ENCODE measurements at places on chromosomes 2 and 18.

GRCh38 chr2:161063946-161064306 lies 96.3 kb upstream of the TANK start:
- DNase-seq: no peak

DNA sequence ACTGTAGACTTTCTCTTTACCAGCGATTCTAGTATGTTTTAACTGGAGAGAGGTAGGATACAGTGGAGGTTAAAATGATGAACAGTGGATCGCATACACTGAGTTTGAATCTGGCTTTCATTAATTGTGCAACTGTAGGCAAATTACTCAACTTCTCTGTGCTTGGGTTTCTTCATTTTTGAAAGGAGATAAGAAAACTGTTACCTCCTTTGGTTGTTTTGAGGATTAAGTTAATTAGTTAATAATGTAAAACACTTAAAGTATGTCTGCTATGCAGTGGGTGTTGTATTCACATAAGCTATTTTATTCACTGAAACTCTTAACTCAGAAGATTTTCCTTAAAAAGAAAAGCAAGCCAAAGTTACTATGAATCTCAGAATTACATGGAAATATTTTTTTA lies 111.8 kb upstream of the CYP20A1 start:
- DNase-seq: no peak

DNA sequence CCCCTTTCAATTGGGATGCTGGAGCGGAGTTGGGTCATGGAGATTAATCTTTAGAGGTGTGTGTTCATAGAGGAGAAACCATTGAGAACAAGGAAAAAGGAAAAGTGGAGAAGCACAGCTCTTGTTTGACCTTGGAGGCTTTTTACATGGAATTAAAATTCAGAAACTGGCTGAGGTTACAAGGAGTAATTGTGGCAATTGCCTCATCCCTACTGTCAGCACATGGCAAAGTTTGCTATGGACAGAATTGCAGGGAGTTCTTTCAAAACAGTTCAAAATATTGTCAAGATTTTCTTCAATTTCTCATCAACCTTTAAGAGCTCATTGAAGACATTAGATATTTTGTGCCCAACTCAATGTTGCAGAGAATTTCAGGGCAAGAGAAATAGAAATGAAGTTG lies 232.7 kb downstream of the SLC8A1 start:
- DNase-seq: no peak

DNA sequence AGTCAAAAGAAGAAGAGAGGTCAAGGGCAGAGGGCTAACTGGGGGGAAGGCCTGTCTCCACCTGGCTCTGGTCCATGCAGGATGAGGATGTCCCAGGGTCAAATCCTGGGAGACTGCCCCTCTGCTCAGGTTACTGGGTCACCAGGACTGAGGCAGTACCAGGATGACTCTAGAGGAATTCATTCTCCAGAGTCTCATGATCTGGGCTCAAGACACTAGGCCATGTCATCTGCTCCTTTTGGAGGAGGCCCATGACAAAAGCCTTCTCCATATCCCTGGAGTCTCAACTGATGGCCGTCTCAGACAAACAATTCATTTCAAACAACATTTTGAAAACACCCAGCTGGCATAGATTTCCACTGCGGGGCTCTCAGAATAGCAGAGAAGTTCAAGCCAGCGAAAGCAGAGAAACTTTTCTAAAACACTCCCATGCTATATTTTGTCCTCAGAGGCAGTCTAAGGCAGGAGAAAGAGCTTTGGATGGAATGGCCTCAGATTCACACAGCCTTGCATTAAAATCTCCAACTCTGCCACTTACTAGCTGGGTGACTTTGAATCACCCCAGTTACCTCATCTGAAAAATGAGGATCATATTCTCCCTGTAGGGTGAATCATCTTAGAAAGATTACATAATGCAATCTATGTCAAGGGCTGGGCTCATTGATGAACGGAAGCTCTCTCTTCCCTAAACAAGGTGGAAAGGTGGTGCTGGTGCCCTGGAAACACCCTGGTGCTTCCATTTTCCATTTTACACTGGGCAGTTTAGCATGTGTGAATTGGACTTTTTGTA lies 48.8 kb upstream of the LCLAT1 start:
- DNase-seq: no peak

DNA sequence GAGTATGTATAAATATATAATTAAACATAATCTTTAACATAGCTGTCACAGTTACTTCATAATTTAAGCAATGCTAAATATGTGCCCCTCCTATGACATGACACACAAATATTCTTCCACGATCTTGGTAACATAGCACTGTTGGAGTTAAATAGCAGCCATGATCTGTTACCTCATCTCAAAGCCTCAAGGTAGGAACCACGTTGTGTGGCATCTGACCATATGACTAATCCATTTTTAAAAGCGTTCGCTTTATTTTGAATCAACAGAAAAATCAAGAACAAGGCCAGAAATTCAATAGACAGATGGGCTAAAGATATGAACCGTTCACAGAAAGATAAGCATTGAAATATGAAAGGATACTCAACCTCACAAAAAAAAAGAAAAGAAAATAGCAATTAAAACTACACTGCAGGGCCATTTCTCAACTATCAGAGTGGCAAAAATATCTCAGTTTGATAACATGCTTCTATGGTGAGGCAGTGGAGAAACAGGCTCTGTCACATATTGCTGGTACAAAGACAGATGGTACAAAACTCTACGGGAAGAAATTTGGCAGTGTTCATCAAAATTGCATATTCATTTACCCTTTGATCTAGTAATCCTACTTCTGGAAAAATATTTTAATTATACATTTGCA lies 105.9 kb downstream of the TMX3 start:
- DNase-seq: no peak

Measured in mucosa of gallbladder (tissue), 1 donor.